ENCODE measurements at places on chromosomes 16 and 17.

- no peak for DNase-seq
These were observed 78.2 kb upstream of the NOL11 start for GRCh38 chr17:67639555-67639954.

- no peak for DNase-seq
These were observed 6.9 kb downstream of the SNTB2 start for GRCh38 chr16:69193855-69194254.

DNA sequence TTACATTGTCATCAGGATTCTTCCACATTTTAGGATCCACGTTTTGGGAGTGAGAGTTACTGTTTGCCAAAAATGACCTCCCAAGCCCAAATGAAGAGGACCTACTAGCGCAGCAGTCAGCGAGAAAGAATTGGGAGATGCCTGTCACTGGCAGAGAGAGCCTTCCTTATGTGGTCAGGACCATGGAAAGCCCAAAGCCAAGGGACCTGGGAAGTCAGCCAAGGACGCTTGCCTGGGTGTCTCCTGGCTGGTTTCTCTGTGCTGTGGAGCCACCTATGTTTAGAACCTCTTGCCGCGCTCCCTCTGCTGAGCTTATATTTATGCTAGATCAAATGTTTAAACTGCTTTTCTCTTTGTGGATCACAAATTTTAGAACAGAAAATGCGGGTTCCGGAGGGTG lies 24.9 kb upstream of the RHBDL3 start:
- no peak for DNase-seq

- DNase-seq, result no peak
These were observed 97.1 kb upstream of the MAF start for GRCh38 chr16:79697562-79698112.

DNA sequence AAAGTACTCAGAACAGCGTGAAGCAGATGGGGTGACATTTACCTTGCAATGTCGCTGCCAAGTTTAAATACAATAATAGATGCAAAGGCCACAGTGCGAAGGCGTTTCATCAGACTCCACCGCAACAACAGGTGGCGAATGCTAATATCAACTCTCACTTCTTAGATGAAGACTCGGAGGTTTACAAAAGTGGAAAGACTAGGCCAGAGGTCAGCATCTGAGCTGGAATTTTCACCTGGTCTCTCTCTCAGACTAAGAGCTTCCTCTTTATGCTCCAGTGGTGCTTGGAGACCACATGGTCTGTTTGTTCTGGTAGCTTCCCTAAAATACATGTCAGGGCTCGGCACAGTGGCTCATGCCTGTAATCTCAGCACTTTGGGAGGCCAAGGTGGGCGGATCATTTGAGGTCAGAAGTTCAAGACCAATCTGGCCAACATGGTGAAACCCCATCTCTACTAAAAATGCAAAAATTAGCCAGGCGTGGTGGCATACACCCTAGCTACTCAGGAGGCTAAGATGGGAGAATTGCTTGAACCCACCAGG lies 169.1 kb downstream of the XYLT1 start:
- DNase-seq, result no peak

All from stimulated activated CD4-positive, alpha-beta T cell treated with anti-CD3 and anti-CD28 coated beads, Interleukin-2, amount 100 ng/mL, for 48 hours (primary cell).